ENCODE measurements at places on chromosomes 13 and 19.

DNA sequence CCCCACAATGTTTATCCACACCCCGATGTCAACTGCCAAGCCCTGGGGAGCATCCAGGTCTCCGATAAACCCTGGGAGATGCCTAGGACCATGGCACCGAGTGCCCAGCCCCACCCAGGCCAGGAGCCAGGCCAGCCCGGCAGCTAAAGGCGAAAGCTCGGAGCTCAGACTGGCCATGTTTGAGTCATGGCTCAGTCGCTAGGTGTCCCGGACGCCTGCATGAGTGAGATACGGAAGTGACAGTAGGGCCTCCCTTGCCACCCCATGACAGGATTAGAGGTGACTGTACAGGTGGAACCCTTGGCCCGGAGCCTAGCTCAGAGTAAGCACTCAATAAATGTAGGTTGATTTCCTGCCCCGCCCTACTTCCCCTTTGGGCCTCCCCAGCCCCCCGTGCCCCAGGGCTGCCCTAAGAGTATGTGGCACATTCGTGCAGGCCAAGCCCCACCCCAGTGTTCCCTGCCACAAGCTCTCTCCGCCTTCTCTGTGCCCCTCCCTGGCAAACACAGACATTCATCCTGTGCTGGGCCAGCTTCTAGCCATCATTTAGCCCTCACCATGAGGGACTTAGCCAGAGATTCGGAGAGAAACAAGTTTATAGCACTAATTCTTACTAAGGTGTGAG lies 5.8 kb upstream of the TPM4 start:
- no peak for DNase-seq

DNA sequence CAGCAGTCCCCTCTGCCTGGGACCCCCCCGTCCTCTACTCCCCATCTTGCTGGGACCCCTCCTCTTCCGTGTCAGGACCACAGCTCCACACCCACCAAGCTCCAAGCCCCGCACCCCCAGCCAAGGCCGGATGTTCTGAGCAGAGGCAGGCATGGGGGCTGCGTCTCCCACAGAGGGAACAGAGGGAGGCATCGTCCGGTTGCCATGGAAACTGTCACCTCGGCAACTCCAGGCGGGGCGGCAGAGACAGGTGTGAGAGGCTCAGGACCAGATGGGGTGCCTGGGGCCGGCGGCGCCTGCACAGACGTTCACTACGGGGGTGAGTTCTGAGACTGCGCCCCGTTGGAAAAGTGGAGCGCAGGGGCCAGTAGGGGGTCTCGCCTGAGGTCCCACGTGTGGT lies 5.4 kb downstream of the RNU6-9 start:
- DNase-seq, result peak; percentile 54

DNA sequence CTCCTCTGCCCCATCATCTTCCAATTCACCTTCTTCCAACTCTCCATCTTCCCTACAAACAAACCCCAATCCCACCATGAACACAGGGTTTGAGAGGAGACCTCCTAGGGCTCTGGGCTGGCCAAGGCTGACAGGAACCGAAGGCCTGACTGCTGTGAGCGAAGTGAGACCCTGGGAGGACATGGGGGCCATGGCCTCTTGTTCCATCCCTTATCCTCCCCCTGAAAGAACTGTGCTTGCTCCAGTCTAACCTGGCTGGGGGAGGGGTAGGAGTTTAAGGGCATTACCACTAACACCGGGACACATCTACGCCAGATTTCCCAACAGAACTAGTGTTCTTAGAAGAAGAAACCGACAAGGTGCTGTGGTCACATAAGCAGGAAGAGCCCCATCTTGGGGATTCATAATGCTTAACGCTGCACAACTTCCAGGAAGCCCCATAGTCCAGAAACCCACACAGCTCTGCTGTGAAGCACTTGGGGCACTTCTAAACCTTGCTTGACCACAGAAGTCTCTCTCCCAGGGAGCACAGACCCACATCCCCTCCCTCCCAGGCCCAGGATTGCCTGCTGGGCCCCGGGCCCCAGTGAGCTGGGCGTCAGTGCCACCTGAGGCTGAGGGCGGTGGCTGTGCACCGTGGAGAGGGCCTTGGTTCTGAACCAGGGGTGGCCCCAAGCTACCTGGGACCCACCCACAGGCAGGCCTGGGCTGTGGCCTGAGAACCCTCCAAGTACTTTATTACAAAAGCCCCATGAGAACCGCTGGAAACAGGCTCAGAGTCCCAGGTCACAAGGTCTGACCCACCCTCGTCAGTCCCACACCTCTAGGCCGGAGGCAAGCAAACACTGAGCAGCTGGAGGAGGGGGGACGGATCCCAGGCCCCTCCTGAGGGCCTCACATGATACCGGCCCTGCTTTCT lies 18.8 kb downstream of the ZC3H4 start:
- no peak for DNase-seq

- peak; percentile 81 for DNase-seq
Measured at GRCh38 chr19:343941-344624, 513 bp downstream of the MIER2 start.

DNA sequence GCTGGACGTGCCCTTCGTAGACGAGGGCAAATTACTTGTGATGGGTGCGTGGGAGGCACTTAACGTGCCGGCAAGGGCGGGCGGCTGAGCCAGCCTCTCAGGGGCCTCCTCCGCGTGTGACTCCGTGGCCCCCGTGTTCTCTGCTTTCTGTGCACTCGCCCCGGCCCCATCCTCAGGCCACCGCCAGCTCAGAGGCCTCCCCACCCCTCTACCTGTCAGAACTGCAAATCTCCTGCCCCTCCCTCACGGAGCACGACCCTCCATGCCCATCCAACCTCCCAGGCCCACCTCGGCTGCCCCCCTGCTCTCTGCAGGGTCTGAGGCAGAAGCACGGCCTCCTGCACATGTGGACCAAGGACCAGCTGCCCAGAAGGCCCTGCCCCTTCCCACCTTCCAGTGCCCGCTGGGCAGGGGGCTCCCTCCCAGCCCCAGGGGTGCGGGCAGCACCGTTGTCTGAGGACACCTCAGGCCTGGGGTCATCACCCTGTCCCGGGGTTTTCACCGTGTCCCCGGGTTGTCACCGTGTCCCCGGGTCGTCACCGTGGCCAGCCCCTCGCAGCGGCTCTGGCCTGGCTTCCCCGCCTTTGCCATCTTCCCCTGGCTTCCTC lies 44.5 kb downstream of the TMEM255B start:
- no peak for DNase-seq

DNA sequence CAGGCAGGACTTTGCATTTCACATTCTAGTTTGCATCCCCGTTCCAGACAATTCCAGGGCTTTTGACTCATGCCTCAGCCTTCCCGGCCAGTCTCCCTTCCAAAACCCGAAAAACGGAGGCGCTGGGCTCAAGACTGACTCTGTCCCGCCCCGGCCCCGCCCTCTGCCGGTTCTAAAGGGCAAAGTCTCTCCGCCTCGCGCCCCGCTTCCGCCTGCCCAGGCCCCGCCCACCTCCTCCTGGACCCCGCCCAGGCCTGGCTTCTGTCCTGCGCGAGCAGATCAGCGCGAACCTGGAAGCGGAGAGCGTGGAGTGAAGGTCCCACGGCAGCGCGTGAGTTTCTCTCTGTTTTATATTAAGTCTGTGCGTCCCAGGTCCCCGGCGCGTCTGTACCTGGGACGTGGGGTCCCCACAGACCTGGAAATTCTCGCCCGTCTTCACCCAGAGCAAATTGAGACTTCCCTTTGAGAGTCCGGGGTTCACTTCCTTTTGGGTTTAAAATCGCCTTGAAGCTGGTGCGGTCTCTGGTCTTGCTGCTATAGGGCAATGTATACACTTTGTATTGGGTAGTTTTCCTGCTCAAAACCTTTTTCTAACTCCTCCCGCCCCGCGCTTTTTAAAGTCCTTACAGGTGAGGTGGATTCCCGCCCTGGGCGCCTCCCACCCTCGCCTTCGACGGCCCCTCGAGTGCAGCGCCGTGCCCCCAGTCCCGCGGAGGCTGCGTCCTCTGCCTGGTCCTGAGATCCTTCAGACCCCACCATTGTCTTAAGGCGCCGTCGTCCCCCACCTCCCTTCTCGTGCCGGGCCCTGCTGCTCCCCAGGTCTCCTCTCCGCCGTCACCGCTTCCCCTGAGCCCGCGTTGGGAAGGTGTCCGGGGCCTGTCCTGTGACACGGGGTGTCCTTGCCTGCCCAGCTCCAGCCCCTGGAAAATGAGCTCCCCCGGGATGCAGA lies 31.2 kb downstream of the ZNF701 start:
- peak; percentile 97 for DNase-seq

GRCh38 chr19:58353717-58354477 lies 605 bp upstream of the A1BG start:
- DNase-seq, result no peak

GRCh38 chr13:99378985-99379733 lies 72.0 kb upstream of the GPR183 start:
- DNase-seq, result no peak

GRCh38 chr19:55229789-55230182 lies 1.2 kb upstream of the TMEM86B start:
- DNase-seq, result no peak

- no peak for DNase-seq
Measured at GRCh38 chr19:2555422-2556220, 79.7 kb downstream of the GADD45B start.

DNA sequence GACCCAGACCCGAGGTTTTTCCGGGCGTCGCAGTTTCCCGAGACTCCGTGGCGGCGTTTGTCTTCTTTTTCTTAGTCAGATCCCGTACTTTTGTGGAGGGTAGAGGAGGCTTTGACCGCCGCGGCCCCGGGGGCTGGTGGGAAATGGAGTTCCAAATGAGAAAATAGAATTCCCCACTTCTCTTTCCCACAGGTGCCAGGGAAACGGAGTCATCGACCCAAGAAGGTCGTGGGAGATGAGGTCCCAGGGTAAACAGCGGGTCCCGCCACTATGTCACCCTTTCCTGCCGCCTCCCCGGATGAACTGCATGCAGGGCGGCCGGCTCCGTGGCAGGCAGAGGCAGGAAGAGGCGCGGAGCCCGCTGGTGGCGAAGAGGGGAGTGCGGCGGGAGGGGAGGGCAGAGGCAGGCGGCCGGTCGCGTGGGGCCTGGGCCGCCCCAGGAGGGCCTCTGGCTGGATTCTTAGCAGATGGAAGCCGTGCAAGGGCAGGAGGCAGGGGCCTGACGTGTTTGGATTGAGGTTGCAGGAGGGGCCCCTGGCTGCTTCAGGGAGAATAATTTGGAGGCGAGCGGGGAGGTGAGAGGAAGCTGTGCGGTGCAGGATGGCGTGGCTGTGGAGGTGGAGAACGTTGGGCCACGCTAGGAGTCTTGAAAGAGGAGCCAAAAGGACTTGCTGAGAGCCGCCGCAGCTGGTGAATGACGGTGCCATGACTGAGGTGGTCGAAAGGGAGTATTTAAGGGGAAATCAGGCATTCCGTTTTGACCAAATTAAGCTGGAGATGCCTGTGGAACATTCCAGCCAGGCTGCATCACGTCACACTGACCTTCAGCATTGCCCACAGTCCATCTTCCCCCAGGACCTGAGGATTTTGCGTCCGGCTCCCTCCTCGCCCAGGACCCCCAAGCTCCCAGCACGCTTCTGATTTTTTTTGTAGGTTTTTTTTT lies 11.7 kb downstream of the CYTH2 start:
- no peak for DNase-seq

DNA sequence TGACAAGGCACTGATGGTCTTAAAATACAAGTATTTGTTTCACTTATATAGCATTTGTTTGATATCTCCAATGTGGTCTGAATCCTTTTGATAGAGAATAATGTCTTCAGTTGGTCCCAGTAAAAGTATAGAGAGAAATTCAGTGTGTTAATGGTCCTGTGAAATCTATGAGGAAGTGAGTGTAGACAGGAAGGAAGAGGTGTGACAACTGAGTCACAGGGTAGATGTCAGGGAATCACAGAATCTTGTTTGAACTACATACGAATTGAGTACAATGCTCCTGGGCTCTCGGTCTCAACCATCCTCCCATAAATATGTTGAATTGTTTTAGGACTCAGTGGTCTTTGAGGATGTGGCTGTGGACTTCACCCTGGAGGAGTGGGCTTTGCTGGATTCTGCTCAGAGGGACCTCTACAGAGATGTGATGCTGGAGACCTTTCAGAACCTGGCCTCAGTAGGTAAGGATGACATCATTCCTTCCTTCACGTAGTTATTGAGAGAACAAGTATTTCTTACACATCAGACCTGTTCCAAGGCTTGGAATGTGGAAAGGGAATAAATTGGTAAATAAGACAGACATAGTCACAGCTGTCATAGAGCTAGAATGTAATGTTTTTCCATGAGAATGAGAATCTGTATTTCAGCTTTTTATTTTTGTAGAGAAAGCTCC lies 9.1 kb downstream of the ZNF555 start:
- no peak for DNase-seq

DNA sequence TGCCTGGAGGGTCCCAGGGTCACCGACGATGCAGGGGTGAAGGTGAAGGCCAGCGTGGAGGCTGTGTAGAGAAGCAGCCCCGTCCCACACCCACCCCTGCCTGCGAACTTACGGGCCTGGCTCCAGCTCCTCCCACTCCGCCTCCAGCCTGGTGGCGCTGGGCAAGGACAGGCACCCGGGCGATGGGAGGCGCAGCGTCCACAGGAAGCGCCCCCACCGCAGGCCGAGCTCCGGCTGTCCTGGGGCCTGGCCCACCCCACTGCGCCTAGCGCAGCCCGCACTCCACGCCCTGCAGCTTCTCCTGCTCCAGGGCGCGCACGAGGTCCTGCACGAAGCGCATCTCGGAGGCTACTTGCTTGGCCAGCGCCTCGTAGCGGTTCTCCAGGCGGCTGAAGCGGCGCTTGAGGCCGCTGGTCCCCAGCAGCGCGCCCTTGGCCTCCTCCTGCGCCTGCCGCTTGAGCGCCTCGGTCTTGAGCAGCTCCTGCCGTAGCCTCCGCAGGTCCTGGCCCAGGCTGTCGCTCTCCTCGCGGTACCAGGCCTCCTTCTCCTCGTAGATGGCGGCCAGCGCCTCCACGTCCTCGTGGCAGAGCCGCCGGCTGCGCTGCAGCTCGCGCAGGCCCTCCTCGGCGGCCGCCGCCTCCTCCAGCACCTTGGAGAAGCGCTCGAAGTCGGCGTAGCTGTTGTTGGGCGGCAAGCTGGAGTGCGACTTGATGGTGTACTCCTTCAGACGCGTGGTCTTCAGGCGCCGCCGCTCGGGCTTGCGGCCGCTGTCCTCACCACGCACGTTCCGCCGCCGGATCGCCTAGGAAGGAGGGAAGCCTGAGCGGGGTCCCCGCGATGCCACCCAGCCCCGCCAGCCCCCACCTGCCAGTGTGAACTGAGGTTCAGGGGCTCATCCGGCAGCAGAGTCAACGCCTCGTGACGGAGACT lies 11.8 kb downstream of the DAPK3 start:
- DNase-seq, result no peak

Data from neural progenitor cell (in vitro differentiated cells).